ENCODE measurements at places on chromosomes 13 and 19. TPM values are rescaled to one million over a fixed set of nuclear protein-coding genes. Genes with fewer than 3 reads are reported as not detected.

Gene PGLYRP2
- total RNA-seq, result not detected

- DNase-seq, result no peak
Observed at GRCh38 chr13:85729296-85729695, 69.9 kb downstream of the SLITRK6 start.

DNA sequence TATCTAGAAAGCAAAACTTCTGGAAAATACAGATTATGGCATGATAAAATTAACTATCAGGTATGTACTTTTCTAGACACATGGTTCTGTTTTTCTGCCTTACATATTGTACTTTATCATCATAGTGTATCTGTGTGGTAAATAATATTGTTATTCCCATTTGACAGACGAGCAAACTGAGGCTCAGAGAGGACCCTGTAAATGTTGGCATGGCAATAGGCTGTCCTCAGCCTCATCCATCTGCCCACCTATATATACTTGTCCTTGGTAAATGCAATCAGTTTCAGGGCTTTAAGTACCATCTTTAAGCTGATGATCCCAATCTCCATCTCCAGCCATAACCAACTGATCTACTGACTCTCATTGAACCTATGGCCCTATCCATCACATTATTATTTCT lies 178.0 kb downstream of the DCT start:
- DNase-seq, result no peak

Gene DKKL1
- total RNA-seq, result 0.21 TPM

Gene ZNF793
- total RNA-seq, result 0.41 TPM

GRCh38 chr13:112095354-112095753 lies 28.4 kb downstream of the SOX1 start:
- DNase-seq, result no peak

- DNase-seq, result no peak
Observed at GRCh38 chr19:37929355-37929923, 22.4 kb downstream of the SIPA1L3 start.

GRCh38 chr13:72218966-72219365 lies 352.0 kb upstream of the DACH1 start:
- DNase-seq, result no peak

Gene CLDN10
- not detected for total RNA-seq

GRCh38 chr13:24649688-24650043 lies 30.5 kb upstream of the ATP12A start:
- DNase-seq, result no peak

GRCh38 chr13:107531180-107531579 lies 684.2 kb downstream of the LIG4 start:
- no peak for DNase-seq

- DNase-seq, result no peak
Observed at GRCh38 chr13:31122143-31122542, 39.6 kb downstream of the HSPH1 start.

GRCh38 chr19:35379992-35380391 lies 9.1 kb downstream of the GPR42 start:
- no peak for DNase-seq

GRCh38 chr13:102651892-102652291 lies 43.0 kb downstream of the METTL21C start:
- peak; percentile 81 for DNase-seq

Gene OR7D4
- total RNA-seq, result not detected

Gene C19orf85
- 0.07 TPM for total RNA-seq

Gene CGB8
- 4.7 TPM for total RNA-seq

Gene ZNF814
- total RNA-seq, result 0.29 TPM

- no peak for DNase-seq
Observed at GRCh38 chr19:2575734-2576481, 100.0 kb downstream of the GADD45B start.

GRCh38 chr13:66264971-66265370 lies 965.2 kb downstream of the PCDH9 start:
- no peak for DNase-seq

Gene ZSWIM4
- 6.8 TPM for total RNA-seq

DNA sequence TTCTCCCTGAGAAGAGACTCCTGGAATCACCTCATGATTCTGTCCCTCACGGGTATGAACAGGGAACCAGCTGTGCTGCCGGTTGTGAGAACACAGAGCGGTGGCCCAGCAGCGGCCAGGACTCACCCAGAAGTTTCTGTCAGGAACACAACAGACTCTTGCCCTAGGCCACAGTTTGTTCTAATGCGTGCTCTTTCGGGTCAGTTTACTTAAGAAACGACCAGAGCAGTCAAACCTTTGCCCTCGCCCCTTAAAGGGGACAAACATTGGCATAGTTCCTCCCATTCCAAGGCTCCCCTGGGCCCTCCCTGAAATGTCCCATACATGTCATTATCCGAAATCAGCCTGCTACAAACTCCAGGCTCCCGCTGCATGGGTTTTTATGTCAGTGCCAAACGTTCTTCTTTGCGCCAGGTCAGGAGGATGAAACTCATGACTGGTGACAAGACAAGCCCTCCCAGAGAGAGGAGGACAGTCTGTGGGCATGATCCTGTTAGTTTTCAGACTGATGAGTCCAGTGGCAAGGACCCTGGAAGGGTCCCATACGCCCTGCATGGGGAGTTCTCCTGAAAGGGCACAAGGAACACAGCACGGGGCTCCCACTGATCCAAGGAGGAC lies 18.3 kb downstream of the ZIC5 start:
- DNase-seq, result no peak

DNA sequence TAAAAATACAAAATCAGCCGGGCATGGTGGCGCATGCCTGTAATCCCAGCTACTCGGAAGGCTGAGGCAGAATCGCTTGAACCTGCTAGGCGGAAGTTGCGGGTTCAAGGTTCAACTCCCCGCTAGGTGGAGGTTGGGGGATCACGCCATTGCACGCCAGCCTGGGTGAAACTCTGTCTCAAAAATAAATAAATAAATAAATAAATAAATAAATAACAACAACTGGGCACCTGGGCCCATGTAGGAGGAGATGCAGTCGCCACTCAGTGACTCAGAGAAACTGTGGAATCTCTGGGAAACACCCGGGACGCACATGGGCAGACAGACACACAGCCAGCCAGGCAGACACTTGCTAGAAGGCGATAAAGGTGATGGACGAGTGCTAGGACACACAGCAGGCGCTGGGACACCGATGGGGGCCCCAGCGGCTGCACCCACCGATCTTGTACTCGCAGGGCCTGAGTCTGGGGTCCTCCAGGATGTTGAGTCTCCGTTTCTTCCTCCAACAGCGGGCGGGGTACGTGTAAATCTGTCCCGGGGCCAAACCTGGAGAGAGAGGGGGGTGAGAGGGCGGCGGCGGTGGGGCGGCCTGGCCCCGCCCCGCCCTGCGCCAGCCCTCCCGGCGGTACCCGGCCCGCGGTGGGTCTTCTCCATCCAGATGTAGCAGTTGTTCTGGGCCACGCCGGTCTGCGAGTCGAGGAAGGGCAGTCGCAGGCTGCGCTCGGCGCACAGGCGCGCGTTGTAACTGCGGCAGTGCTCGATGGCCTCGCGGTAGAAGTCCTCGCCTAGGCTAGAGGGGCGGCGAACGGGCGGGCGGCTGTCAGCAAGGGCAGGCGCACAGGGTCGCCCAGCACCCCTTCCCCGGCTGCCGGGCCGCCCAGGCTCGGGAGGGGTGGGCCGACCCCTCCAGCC lies 1.8 kb downstream of the DPF1 start:
- DNase-seq, result no peak

Gene SSC5D
- total RNA-seq, result 1.1 TPM

DNA sequence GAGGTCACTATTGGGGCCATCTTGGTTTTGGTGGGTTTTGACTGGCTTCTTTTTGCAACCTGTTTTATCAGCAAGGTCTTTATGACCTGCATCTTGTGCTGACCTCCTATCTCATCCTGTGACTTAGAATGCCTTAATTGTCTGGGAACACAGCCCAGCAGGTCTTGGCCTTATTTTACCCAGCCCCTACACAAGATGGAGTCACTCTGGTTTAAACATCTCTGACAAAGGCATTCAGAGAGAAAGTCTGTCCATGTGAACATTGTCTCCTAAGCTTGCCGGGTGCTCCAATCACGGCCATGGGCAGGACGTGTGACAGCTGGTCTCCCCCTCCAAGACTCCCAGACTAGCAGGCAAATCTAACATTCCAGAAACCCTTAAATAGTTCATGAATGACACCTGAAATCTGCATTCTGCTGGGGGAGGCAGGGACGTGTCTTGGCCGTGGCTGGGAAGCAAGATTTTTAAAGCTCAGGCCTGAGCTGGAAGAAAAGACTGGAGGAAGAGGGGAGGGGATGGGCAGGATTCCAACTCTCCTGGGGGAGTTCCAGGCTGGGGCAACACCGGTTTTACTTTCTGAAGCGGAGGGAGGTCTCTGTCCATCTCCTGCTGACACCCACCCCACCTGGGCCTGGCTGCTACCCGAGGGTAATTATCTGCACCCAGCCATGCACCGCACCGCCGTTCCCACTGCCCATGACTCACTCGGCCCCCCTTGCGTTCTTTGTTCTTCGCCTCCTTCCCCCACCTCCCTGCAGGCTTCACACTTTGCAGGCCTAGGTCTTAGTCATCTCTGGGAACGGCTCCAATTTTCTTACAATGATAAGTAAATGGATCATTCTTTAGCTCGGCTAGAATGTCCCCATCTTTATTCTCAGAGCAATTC lies 11.6 kb upstream of the OR1M1 start:
- DNase-seq, result peak; percentile 99

GRCh38 chr13:106568299-106569003 lies 514 bp upstream of the ARGLU1 start:
- DNase-seq, result no peak

- DNase-seq, result no peak
Observed at GRCh38 chr13:33277946-33278345, 7.6 kb downstream of the STARD13 start.

DNA sequence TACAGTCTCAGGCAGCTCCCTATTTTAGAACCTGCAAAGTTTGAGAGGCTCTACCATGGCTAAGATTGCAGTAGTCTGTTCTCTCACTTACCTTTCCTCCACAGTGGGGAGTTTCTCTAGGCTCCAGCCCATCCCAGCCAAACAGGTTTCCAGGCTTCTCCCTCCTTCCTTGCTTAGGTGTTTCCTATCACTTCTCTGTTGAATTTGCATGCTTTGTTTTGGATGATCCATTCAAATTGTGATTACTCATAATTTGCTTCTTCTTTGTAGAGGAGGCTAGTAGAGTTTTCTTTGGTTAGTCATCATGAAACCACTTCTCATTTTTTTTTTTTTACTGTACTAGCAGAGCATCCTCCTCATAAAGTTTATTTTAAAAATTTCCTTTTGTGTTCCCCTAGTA lies 1242.2 kb upstream of the MIR17HG start:
- peak; percentile 57 for DNase-seq

GRCh38 chr13:48874165-48874564 lies 101.5 kb upstream of the FNDC3A start:
- DNase-seq, result no peak

GRCh38 chr13:21796066-21796465 lies 125.2 kb downstream of the FGF9 start:
- no peak for DNase-seq

DNA sequence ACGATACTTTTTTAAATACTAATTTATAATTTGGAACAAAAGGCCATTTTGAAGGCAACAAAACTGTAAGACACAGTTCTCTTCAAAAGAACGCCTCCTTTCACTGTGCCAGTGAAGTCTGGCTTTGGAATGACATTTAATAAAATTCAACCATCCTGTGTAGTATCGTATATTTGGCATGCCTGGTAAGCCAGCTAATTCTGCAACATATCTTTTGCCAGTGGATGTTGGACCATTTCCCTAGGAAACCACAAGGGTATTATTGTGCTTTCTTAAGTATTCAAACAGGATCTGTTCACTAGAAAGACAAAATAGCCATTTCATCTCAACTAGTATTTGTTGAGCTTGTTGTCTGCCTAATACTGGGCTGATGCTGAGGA lies 111.6 kb downstream of the RGCC start:
- peak; percentile 16 for DNase-seq

DNA sequence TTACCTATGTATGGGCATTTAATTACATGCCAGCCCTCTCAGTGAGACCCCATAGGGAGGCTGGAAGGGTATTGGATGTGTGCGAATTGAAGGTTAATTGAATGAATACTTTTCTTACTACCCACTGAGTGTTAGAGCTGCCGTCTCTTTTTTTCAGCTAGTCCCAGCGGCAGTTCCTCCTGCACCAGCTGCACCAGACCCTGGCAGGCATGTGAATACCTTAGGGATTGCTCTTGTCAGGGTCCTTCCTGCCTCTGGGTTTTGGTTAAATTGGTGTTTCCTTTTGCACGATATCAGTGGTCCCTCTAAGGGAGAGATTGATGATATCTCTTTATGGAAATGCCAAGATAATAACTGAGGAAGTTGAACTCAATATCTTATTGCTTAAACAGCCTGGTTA lies 9.8 kb upstream of the CXCL17 start:
- DNase-seq, result no peak

DNA sequence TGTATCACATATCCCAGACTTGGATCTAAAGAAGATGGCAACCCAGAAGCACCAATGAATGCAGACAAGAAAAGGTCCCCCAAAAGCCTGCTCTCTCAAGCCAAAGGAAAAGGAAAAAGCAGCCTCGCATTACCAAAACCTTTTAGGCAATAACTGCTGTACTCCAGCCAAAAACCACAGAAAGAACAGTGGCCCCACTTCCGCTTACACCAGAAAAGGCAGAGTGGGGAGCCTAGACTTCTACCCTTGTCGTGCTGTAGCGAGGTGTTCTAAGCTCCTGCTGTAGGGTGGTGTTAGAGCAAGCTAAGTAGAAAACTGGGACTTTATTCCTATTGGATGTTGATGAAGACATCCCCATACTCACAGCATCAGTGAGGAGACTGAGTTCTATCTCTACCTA lies 244.0 kb upstream of the RXFP2 start:
- no peak for DNase-seq

DNA sequence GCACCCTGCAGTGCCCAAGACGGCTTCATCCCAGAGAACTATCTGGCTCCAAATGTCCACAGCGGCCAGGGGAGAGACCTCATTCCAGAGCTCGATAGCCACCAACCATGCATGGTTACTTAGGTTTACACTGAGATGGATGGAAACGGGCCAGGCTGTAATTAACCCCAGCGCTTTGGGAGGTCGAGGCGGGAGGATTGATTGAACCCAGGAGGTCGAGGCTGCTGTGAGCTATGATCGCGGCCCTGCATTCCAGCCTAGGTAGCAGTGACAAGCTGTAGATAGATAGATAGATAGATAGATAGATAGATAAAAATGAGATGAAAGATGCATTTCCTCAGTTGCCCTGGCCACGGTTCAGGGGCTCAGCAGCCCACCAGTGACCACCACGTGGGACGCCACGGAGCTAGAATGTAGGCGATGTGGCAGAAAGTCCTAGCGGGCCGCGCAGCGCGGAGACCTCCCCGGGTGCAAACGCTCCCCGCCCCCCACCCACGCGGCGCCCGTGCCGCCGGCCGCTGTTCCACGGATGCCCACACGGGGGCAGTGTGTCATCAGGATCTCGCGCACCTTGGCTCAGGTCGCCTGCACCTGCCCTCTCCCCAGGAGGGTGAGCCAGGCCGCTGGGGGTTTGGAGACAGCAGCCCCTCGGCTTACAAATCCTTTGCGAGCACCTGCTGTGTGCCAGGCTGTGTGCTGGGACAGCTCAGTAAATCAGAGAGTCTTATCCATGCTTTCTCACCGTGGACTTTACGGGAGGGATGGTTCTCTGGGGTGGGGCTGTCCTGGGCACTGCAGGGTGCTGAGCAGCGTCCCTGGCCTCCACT lies 13.5 kb upstream of the TLE5 start:
- no peak for DNase-seq

Gene SBK2
- total RNA-seq, result not detected
